ENCODE measurements at places on chromosomes 16 and 17.

DNA sequence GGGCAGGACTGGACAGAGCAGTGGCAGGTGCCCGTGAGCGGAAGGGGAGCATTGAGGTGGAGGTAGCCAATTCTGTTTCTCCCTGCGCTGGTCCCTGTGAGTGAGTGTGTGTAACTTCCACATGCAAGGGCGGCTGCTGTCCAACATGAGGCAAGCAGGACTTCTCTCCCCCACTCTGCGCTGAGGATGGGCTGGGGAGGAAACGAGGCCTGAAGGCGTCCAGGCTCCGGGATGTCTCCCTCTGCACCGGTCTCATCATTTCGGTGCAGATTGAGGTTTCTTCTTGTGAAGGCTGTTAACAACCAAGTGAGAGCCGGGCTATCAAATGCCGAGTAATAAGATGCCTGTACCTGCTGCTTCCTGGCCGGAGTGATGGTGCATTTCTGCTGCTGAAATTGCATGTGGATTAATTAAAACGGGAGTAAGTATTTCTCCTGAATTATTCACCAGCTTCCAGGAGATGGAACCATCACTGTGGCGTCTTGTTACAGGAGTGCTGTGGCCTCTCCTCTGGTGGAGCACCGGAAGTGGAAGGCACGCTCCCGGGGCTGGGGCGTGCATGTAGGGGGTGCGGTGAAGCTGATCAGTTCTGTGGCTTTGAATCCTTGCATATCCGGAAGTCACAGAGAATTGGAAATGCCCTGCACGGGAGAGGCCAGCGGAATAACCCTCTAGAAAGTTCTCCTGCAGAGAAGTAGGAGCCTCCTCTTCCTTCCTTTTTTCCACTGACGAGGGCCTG, 41.7 kb upstream of the MGAT5B start:
- no peak for DNase-seq

DNA sequence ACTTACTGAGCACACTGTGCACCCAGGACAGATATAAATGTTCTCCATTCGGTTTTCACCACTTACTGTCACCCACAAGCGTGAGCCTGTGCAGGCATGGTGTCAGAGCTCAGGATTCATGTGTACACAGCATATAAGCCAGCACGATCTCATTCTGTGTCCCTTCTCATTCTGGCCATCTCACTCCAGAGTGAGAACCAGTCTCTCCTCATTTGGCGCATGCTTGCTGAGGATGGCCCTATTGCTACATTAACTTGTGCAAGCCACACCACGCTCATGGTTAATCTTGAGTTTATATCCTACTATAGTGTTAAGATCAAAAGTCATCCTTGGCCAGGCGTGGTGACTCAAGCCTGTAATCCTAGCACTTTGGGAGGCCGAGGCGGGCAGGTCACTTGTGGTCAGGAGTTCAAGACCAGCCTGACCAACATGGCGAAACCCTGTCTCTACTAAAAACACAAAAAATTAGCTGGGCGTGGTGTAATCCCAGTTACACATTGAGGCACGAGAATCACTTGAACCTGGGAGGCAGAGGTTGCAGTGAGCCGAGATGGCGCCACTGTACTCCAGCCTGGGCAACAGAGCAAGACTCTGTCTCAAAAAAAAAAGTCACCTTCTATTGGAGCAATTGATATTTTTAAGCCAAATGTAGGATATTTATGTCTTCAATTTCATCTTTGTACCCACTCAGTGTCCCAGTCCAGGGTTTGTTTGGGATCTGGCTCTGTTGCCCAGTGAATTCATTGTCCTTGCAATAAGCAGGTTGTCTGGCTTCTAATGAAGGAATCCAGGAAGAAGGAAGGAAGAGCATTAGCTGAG, 20.9 kb downstream of the SOCS1 start:
- DNase-seq: no peak

- DNase-seq: no peak
Measured at GRCh38 chr17:80361495-80362220, 53.3 kb upstream of the ENDOV start.

- DNase-seq: no peak
Measured at GRCh38 chr17:46872421-46872820, 21.0 kb downstream of the WNT9B start.

GRCh38 chr17:39634384-39634871, 2.5 kb upstream of the STARD3 start:
- DNase-seq: no peak

- DNase-seq: no peak
Measured at GRCh38 chr16:3035289-3035971, 1.3 kb downstream of the BICDL2 start.

- no peak for DNase-seq
Measured at GRCh38 chr16:89084411-89084810, 9.2 kb upstream of the ACSF3 start.

- DNase-seq: no peak
Measured at GRCh38 chr16:4460936-4461249, 13.5 kb downstream of the NMRAL1 start.

DNA sequence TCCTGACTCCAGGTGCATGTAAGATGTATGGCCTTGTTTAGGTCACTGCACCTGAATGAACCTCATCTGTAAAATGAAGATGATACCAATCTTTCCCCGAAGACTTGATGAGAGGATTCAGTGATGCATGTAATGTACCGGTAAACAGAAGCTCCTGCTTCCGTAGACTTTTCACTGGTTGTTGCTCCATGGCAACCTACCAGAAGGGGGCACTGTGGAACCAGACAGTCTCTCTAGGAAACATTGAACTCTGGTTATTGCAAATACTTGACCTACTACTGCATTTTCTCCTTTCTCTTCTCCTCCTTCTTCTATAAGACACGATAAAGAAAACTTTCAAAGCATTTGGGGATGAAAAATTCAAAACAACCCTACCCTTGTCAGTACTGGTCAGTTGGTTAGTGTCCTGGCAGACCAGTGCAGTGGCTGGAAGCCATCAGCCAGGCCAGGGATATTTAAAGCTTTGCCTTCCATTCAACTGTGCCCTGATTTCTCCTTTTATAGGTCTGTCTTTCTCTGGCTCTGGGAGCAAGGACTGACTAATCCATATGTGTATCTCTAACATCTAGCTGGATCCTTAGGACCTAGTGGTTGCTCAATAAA, 667.4 kb upstream of the SALL1 start:
- no peak for DNase-seq

DNA sequence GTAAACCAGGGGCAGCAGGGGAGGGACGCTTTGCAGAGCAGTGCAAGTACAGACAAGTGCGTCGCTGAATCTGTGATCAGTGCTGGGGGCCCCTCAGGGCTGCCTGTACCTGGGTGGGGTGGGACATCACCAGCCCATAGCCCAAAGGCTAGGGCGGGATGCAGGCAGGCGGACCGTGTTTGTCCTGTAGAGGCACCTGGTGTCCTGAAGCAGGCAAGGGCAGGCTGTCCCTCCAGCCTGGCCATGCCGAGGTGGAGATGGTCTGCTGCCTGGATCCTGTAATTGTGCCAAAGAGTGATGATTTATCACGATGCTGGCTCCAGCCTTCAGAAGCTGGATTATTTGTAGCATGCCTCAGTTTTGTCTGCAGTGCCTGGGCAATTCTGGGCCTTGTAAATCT, 137.9 kb upstream of the GSE1 start:
- DNase-seq: no peak
